Hematopoietic multipotent progenitor cell treated with erythropoietin and hydrocortisone succinate and interleukin-3 and kit ligand, for 17 days (in vitro differentiated cells): ENCODE measurements at places on chromosomes 6 and 20.
A peak's percentile ranks its signal among the peaks of the same experiment; 100 is the strongest.

DNA sequence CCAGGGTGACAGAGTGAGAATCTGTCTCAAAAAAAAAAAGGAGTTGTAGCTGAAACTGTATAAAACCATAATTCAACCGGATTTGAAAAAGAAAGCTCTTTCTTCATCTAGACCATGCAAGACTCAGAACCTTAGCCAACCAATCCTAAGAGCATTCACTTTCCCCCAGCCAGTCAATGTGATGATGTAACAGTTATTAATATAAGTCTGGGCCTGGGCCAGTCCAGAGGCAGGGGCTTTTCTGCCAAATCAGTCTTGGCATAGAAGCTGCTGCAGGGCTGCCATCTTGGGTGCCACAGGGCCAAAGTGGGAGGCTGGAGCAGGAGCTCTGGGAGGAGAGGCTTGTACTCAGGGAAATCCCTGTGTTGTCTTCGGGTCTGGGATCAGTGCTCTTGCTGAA, 288.4 kb downstream of the CLIC5 start:
- no peak for DNase-seq

GRCh38 chr6:90190752-90191395, 105.8 kb downstream of the BACH2 start:
- no peak for DNase-seq

GRCh38 chr20:50572938-50573777, 63.0 kb downstream of the PTPN1 start:
- no peak for DNase-seq

GRCh38 chr20:52936351-52937340, 35.5 kb upstream of the TSHZ2 start:
- DNase-seq = no peak

DNA sequence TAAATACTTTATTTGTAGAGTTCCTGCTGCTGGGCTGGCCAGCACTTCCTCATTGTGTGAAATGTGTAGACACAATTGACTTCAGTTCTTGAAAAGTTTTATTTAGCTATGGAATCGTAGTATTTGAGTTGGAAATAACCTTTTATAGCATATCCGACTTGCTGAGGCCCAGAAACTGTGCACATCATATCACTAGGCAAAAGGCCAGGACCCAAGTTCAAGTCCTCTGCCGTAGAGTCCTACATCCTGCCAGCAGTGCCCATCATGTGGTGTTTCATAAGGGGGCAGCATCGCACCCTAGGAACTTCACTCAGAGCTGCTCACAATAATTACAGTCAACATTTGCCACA, 207.7 kb upstream of the SNX9 start:
- no peak for DNase-seq

DNA sequence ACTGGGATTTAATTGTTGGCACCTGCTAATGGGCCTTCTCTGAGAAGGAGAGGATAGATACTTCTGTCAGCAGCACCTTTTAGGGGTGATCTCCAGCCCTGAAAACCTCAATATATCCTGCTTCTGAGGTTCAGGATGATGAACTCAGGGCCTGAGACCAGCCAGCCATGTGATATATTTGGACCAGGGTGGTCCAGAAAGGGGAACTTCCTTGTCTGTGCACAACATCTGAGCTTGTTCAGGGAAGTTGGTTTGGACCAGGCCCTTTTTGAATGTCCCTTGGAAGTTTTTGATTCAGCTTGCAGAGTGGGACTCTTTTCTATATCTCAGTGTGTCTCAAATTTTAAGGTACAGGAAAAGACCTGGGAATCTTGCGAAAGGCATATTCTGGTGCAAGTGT, 85.8 kb downstream of the GFRA4 start:
- no peak for DNase-seq

- DNase-seq = no peak
These were observed 34.4 kb downstream of the DSE start for GRCh38 chr6:116405138-116405537.

DNA sequence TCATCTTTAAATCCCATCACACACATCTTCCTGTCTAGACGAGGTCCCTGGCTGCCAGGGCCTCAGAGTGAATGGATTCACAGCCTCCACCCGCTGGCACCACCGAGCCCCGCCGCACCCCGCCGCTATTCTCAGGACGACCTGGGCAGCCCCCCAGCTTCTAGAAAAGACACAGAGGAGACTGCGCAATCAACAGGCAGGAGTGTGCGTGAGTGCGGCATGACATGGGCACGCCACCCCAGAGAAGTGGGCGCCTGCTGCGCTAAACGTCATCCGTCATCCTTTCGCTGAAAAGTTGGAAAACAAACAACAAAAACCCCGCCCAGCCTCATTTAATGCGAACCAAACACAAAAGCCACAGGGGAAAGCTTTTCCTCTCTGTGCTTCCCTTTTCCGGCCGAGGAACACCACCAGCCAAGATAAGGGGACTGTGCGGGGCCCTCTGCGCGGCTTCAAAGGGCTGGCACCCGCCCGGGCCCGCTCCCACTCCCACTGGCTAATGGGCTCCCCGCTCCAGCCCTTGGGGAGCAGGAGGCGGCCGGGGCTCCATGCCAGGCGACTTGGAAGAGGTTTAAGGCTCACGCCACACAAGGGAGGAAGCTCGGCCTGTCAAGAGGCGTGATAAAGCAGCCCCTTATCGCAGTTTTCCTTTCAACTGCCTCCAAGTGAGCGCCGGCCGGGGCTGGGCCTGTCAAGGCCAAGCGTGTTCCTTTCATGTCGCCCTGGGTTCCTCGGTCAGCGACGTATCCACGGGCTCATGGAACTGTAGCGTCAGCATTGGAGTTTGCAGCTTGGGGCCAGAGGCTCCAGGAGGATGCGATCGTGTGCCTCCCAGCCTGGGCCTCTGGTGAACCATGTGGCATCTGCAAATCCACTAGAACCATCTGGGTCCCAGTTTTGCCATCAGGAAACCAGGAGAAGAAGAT, 50.1 kb downstream of the NFATC2 start:
- peak; percentile 74 for DNase-seq

GRCh38 chr6:149459761-149460160, 25.1 kb downstream of the ZC3H12D start:
- no peak for DNase-seq

- DNase-seq = no peak
These were observed 4.3 kb downstream of the RPP40 start for GRCh38 chr6:4999586-4999985.

GRCh38 chr20:20946122-20946759, 159.9 kb downstream of the LINC00237 start:
- DNase-seq = peak; percentile 17

- DNase-seq = no peak
These were observed 19.5 kb downstream of the CMTR1 start for GRCh38 chr6:37452522-37452921.

DNA sequence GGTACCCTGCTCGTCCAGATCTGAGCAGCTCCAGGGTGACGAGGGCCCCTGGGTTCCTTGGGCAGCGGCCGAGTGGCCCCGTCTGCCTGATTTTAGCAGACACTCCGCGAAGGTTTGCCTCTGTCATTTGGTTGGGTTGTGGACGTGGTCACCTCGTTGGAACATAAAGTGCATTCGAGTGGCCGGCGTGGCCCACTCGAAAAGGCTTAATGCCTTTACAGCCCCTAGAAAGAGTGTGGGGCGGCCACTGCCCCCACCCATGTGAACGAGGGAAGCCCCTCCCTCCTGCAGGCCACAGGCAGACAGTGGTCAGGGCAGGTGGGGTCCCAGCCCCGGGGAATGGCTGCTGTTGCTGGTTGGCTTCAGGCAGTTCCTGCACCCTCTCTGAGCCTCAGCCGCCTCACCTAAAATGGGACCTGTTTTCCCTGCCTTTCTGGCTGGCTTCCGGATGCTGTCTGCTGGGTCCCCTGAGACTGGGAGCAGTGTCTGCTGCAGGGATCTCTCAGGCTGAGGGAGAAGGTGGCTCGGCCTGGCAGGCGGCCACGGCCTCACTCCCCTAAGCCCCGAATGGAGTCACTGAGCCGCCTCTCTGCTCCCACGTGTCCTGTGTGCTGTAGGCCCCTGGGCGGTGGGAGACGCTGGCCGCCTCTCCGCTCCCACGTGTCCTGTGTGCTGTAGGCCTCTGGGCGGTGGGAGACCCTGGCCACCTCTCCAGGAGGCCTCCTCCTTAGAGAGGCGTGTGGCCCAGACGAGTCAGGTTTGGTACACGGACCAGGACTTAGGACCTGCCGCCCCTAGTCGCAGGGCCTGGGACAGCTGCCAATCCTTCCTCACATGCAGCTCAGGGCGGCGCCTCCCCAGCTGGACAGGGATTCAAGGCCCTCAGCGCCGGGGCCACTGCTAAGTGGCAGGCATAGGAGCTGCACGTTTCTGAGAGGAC, 233.0 kb downstream of the ERMARD start:
- no peak for DNase-seq

DNA sequence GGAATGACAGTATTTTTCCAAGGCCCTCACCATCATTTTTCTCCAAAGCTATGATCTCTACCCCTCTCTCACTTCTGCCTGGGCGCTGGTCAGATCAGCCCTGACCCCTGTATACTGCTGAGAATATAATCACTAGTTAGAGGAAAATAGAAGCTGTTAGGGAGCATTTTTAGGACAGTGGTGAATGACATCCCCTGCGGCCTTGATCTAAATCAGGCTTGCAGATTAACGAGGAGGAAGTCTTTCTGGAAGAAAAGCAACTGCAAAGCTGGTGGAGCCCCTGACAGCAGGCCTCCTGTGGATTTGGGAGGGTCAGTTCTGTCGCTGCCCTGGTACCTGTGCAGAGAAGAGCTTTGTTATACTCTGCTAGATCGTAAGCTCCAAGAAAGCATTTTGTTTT, 107.9 kb downstream of the RPP40 start:
- no peak for DNase-seq

DNA sequence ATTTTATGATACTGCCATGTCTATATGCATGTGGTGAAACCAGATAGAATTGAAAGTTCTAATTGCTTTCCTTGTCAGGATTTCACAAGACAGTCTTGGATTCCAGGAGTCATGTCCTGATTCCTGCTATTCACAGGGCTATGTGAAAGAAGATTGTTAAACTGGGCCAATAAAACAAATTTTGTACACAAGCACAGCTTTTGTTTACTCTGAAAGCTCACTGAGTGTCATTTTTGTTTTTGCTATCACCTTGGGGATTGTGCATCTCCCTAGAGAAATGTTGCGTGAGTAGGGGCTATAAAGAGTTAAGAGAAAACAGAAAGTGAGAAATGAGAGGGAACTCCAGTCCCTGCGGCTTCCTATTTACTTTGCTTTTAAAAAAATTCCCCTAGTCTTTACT, 627.5 kb downstream of the PKHD1 start:
- DNase-seq = no peak

DNA sequence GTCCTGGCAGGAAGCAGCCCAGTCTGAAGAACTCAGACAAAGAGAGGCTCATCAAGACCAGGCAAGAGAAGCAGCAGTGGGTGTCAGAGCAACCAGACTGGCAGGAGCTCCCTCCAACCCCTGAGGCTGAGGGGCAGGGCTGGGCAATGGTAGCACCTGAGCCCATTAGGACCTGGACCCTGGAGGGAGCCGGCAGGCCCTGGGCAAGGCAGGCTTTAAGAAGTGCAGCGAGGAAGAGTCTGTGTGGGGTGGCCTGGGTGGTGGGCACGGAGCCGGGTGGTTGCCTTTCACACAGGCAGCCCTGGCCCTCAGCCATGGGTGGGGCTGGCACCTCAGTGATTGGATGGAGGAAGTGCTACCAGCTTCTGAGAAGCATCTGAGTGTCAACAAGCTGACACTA, 33.1 kb upstream of the IRF4 start:
- no peak for DNase-seq

GRCh38 chr20:63829945-63830835, 874 bp downstream of the ZBTB46 start:
- DNase-seq = no peak

- DNase-seq = no peak
These were observed 5.0 kb downstream of the LEMD2 start for GRCh38 chr6:33783781-33784520.

DNA sequence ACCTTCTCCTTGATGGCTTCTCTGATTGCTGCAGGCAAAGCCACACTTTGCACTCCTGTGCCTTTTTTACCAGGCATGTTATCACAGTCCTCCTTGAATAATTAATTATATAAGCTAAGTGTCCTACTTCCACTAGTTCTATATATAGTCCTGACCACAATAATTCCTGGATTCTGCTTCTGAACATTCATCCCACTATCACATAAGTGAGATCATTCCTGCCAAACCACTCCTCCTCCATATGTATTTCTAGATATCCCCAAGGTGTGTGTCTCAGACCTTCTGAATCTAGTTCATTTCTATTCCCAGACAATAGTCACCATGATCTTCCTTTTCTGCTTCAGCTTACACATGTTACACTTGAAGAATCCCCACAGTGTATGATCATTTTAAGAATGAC, 1237.5 kb upstream of the MAP3K7 start:
- DNase-seq = no peak

GRCh38 chr6:89618026-89618425, 20.5 kb downstream of the LYRM2 start:
- no peak for DNase-seq

DNA sequence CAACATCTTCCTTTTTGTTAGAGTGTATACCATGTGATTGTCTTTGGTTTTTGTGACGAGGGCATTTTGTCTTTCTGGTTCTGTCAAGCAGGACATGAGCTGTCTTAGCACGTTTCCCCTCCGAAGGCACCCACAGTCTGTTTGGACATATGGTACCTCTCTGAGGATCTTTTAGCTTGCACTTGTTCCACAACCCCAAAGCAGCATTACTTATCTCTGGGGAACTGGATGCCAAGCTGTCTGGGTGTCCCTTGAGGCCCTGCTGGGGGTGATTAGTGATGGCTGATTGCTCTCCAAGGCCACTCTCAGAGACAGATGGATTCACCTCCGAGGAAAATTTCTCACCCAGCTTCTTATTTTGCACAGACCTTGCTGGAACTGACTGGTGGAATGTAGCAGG, 445.0 kb upstream of the CHD6 start:
- DNase-seq = no peak

DNA sequence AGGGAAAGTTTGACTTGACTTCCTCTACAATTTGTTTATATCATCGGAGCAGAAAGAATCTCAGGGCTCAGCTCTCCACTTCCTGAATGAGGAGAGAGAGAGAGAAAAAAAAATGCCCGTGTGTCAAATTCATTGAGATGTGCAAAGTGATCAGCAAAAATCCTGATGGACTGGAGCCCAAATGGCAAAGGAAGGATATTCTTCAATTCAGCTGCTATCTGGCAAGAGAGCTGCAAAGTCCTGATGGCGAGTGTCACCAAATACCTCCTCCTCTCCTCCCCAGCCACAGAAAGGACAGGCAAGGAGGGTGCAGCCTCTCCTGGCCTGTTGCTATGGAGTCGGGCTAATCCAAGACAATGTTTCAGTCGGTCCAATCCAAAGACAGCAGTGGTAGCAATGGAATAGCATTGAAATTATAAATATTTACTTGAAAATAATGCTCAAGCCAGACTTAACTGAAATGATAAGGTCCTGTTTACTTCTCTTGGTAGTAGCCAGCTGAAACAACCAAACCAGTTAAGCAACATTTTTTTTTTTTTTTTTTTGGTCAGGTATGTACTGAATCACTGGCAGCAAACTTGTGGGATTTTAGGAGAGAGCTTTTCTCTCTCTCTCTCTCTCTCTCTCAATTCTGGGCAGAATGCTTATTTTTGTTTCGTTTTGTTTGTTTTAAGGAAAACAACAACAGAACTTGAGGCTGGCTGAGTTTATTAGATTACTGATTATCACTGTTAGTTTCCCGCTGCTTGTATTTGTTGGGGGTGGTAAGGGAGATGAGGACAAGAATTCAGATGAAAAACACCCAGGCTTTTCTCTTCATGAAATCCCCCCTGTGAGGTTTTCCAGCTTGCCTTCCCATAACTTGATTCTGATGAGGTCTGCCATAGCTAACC, 204.2 kb downstream of the BCAS1 start:
- no peak for DNase-seq
